ENCODE measurements at places on chromosomes 3 and 15.

GRCh38 chr3:127444761-127445160, 145.8 kb downstream of the TPRA1 start:
- DNase-seq = no peak

GRCh38 chr15:69585937-69586336, 133.3 kb downstream of the RPLP1 start:
- DNase-seq = no peak

DNA sequence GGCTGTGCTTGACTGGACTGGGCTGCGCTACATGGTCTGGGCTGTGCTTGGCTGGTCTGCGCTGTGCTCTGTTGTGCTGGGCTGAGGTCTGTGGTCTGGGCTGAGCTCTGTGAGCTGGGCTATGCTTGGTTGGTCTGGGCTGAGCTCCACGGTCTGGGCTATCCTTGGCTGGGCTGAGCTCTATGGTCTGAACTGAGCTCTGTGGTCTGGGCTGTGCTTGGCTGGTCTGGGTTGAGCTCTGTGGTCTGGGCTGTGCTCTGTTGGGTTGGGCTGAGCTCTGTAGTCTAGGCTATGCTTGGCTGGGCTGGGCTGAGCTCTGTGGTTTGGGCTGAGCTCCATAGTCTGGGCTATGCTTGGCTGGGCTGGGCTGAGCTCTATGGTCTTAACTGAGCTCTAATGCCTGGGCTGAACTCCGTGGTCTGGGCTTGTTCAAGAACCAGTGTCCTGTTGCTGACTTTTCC, 92.0 kb downstream of the PLXNA1 start:
- peak; percentile 21 for DNase-seq

DNA sequence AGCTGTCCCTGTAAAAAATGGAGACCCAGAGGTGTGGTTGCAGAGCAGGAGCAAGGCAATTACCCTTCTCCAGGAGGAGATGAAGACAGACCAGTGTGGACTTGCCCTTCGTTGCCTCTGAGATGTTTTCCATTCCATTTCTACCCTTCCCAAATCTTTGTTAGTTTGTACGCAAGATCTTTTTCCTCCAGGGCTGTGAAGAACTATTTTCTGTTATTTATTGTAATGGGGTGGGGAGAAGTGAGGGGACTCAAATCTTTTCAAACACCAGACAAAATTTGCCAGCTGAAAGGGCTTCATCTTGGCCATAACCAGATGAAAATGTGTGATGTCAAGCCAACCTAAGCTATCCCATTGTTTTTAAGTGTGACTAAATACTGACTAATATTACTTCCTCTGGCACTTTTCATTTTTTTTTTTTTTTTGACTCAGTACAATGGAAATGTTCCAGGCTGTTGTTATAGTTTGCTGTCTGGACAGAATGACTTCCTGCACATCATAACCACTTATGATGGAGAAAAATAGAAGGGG, 271.3 kb upstream of the TPRG1 start:
- no peak for DNase-seq

GRCh38 chr3:112769286-112769978, 77.2 kb downstream of the CD200R1L start:
- no peak for DNase-seq

- no peak for DNase-seq
These were observed 334.5 kb upstream of the KCNMB2 start for GRCh38 chr3:178201714-178202113.

- DNase-seq = no peak
These were observed 7.3 kb downstream of the GRIP2 start for GRCh38 chr3:14532691-14533456.

DNA sequence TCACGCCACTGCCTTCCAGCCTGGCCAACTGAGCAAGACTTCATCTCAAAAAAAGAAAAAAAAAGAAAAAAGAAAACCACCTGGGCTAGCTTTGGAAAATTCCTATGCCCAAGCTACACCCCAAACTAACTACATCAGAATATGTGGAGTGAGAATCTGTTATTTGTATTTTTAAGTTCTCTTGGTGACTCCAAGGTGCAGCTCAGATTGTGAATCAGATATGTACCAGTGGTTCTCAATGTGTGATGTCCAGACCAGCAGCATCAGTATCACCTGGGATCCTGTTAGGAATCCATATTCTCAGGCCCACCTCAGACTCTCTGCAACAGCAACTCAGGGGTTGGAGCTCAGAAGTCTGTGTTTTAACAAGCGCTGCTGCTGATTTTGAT, 376.8 kb downstream of the EDEM1 start:
- no peak for DNase-seq

GRCh38 chr3:181613813-181614212, 97.9 kb upstream of the SOX2 start:
- DNase-seq = no peak

GRCh38 chr3:14162178-14162577, 16.2 kb downstream of the XPC start:
- no peak for DNase-seq

DNA sequence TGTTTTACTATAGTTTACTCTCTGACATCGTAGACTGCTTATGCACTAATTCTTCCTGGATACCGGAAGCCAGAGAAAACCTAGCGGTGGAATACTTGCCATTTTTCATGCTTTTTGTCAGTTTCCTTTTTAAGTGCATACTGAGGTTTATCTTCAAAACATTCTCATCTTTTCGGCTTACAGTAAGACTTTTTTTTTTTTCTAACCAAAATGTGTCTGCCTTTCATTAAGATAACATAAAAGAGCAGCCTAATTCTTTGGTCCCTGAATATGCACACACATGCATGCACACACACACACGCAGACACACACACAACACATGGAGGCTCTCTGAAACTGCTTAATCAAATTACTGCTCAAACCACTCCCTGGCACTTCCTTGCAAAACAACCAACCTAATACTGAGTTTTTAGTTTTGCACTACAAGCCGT, 1.3 kb downstream of the ZNF445 start:
- no peak for DNase-seq

- no peak for DNase-seq
These were observed 54.5 kb downstream of the KIF9 start for GRCh38 chr3:47228088-47228487.

GRCh38 chr3:98784666-98785600, 21.8 kb downstream of the ST3GAL6 start:
- DNase-seq = no peak

DNA sequence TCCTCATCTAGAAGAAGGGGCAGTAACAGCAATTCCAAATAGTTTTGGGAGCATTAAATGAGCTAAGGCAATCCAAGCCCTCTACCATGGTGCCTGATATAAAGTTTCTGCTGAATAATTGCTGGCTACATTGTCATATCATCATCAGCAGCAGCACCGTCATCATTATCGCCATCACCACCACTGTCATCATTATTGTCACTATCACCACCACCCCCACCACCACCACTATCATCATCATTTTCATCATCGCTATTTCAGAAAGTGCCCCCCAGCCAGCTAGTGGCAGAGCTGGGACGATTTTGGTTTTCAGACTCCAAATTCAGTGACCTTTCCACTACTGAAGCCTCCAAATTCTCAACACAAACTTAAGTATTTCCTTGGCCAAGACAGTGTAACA, 15.0 kb downstream of the XCR1 start:
- no peak for DNase-seq

DNA sequence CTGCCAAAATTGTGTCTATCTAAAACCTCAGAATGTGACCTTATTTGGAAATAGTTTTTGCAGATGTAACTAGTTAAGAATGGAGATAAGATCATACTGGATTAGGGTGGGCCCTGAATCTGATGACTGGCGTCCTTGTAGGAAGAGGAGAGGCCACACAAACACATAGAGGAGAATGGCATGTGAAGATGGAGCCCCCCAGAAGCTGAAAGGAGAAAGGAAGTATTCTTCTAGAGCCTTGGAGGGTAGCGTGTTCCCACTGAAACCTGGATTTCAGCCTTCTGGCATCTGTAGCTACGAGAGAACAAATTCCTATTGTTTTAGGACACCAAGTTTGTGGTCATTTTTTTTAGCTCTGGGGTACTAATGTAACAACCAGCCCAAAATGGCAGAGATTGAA, 423.0 kb upstream of the TPM1 start:
- no peak for DNase-seq

DNA sequence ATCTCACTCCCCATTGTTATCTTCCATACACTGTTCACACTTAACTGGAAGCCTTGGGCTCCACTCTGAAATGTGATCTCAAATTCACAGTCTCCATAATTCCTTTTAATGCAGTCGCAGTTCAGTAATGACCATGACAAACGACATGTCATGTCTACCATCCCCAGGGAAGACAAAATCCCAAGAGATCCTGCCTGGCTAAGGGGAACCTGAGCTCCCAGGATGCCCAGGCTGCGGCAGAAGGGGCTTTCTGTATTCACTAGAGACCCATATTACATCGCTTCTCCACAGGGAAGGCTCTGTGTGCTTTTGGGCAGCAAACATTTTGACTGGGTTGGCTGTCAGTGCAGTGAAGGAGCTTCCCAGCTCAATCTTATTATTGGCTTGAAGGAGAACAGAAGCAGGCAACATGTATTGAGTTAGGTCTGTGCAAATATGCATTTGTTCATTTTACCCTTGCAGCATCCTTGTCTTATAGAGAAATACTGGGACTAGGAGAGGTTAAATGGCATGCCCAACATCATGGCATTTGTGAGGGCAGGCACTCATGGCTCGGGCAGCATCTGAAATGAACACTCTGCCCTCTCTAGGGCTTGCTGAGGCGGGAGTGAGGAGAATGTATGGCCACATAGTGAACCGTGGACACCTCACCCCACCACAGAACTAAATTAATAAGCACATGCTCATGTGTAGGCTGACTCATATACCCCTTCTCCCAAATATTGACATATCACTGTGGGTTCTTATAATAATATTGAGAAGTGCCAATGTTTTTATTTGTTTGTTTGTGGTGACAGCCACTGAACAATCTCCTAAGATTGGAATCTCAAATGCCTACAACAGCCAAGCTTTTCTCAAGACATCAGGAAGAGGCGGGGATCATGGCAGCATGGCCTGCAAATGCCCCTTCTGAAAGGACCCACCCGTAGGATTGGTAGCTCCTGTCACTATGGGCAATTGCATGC, 141.6 kb upstream of the FOXB1 start:
- DNase-seq = no peak

GRCh38 chr3:68090571-68090970, 436.2 kb upstream of the SUCLG2 start:
- DNase-seq = no peak

- no peak for DNase-seq
These were observed 221.9 kb upstream of the LRIG1 start for GRCh38 chr3:66722675-66723074.

DNA sequence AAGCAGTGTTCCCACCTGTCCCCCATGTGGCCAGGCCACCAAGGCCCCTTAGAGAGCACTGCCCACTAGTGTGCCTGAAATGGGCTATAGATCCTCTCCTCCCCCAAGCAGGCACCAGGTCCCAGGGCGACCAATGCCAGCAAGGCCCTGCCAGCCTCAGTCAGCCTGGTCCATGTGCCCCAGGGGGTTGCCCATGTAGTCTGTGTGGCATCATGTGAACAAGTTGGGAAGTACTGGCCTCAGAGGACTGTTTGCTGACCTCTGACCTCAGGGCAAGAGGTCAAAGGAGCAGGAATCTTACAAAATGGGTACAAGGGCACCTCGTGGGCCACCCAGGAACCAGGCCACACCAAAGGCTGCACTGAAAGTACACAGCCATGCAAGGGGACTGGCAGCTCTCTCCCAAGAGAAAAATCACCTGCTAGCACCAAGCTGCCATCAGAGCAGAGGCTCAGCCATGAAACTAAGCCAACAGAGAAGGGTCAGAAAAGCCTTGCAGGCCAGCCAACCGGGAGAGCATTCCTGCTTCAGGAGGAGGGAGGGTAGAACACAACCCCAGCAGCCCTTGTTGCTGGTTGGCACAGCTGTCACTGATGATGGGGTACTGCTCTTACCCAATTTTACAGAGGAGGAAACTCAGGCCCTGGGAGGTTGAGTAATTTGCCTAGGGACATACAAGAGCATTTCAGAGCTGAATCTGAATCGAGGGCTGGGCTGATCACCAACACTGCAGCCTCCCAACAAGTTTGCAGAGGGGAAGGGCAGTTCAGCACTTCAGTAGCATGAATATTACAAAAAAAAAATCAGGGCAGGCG, 5.2 kb upstream of the FURIN start:
- DNase-seq = no peak

GRCh38 chr15:87973501-87974215, 282.9 kb downstream of the NTRK3 start:
- DNase-seq = no peak

GRCh38 chr15:27951191-27951890, 147.8 kb downstream of the OCA2 start:
- DNase-seq = no peak

DNA sequence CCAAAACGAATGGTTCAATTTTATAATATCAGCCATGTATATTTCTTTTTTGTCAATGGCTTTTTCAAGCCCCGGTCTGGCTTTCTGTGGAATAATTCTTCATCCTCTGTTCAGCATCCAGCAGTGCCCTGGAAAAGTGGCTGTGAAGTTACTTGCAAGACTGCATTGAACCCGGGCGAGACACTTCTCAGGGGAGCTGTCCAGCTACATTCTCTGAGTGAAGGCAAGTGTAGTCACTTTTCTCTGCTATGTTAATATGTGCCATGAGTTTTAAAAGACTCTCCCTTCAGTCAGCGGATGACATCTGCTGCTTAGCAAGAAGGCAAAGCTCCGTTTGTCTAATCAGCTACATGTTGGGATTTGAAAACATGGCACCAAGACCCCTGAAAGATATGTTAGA, 81.3 kb upstream of the RGMA start:
- DNase-seq = no peak

GRCh38 chr3:50095352-50095998, 6.8 kb downstream of the RBM5 start:
- DNase-seq = no peak

GRCh38 chr15:66783725-66784124, 81.7 kb downstream of the SMAD6 start:
- no peak for DNase-seq

DNA sequence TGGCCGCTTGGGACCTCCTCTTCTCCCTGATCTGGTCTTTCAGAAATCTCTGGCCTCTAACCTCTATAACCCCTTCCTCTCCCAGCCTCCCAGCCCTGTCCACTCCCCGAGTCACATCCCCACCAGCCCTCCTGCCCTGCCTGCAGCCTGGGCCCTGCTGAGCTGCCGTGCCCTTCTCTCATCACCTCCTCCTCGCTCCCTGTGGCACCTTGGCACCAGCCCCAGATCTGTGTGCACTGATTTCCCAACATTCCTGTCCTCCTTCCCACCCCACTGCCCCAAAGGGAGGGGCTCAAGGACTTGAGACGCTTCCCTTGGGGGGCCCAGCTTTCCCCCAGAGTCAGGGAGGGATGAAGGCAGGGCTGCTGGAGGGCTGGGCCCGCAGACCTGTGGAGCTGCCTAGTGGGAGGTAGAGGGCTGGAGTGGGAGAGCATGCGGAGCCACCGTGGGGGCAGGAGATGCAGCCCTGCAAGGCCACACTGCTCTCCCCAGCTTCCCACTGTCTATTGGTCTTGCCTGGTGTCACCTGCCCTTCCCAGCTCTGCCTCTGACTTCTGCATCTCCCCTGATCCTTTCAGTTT, 42.7 kb downstream of the EXOG start:
- DNase-seq = no peak
